ENCODE measurements at places on chromosomes 16 and 17.
A peak's percentile ranks its signal among the peaks of the same experiment; 100 is the strongest.

- H3K4me1 ChIP-seq = no peaks in the 10 kb centered on the region
- H3K36me3 ChIP-seq = peaks cover 6% of the 10 kb centered on the region
- no peaks in the 10 kb centered on the region for H3K27me3 ChIP-seq
Observed at GRCh38 chr16:31087971-31088370, 772 bp downstream of the PRSS53 start.

GRCh38 chr17:79674506-79675412 is 56.0 kb upstream of the ENPP7 start:
- no peak overlapping the region for H3K27ac ChIP-seq
- no peak for DNase-seq
- H3K4me1 ChIP-seq = no peaks in the 10 kb centered on the region
- H3K4me3 ChIP-seq = no peak overlapping the region
- no peaks in the 10 kb centered on the region for H3K27me3 ChIP-seq

DNA sequence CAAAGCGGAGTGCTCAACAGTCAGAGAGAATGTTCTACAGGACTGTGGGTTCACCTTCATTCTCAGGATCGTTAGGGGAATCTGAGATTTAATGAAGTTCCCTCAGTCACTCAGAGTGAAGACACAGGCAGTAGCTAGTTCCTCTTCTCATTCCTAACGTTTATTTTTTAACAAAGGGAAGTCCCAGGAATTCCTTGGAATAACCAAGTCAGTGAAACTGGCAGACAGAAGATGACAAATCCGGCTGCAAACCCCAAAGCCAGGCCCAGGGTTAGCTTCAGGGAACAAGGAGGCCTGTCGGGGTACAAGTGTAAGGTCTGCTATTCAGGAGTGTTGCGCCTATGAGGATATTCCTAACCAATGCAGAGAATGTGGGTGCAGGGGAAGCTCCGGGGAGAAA is 42.0 kb downstream of the COTL1 start:
- no peak for DNase-seq
- H3K36me3 ChIP-seq = no peaks in the 10 kb centered on the region
- H3K27ac ChIP-seq = no peak overlapping the region
- no peaks in the 10 kb centered on the region for H3K4me1 ChIP-seq
- H3K4me3 ChIP-seq = no peak overlapping the region

- no peaks in the 10 kb centered on the region for H3K27me3 ChIP-seq
- H3K27ac ChIP-seq = no peak overlapping the region
- H3K4me3 ChIP-seq = no peak overlapping the region
- H3K36me3 ChIP-seq = no peaks in the 10 kb centered on the region
Observed at GRCh38 chr17:76702076-76702475, 8.7 kb downstream of the MXRA7 start.

GRCh38 chr16:85296859-85297660 is 184.8 kb upstream of the CIBAR2 start:
- no peak overlapping the region for H3K4me3 ChIP-seq
- DNase-seq = peak; percentile 53
- H3K27me3 ChIP-seq = no peaks in the 10 kb centered on the region
- H3K36me3 ChIP-seq = no peaks in the 10 kb centered on the region
- no peak overlapping the region for H3K27ac ChIP-seq

DNA sequence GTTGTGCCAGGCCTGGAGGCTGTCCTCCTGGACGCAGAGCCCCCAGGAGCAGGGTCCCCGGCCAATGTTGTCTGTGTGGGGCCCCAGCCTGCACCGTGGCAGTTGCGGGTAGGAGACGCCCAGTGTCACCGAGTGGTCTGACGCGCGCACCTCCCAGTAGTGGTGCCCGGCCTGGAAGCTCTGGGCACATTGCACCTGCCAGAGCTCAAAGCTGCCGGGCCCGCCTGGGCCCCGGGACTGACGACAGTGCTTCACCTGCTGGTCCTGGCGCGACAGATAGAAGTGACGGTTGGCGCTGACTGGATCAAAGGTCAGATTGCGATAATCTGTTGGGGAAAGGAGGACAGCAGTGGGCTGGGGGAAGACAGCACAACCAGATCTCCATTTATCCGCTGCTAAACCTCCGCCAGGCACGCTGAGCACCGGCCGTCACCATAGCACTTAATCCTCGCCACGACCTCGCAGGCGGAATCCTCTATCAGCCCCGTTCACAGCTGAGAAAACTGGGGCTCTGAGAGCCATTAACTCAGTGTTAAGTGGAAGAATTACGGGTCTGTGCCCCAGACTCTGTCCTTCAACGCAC is 5.6 kb downstream of the TRIM65 start:
- no peaks in the 10 kb centered on the region for H3K27me3 ChIP-seq
- H3K4me1 ChIP-seq = peaks cover 5% of the 10 kb centered on the region
- H3K27ac ChIP-seq = no peak overlapping the region
- no peak overlapping the region for H3K4me3 ChIP-seq
- peaks cover 3% of the 10 kb centered on the region for H3K36me3 ChIP-seq
- DNase-seq = no peak

GRCh38 chr17:77690271-77691161 is 268.0 kb upstream of the TNRC6C start:
- no peak overlapping the region for H3K27ac ChIP-seq
- H3K27me3 ChIP-seq = no peaks in the 10 kb centered on the region
- no peaks in the 10 kb centered on the region for H3K36me3 ChIP-seq
- DNase-seq = no peak

DNA sequence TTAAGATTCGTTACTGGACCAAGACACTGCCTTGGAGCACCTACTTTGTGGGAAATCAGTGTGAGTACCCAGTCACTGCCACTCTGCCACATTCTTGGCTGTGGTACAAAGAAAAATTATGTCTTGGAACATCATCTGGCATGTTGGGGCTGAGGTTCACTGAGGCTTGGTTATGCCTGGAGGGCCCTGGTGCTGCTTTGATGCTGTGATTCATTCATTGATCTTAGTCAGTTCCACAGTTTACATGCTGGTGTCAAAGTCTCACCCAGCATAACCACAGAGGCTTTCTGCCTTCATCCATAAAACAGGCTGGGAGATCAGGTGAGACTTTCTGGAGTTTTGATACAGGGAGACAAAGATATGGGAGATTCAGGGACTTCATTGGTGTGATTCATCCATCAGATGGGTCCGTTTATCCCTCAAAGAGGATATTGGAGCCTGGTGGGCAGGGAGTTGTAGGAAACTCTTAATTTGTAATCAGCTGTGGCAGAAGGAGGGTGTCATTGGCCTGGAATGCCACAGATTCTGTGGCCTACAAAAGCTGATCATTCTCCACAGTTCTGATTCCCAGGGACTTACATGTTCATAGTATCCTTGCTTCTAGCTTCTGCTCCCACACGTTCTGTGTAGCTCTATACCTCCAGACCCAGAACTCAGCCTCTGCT is 322.5 kb downstream of the PMP22 start:
- H3K4me1 ChIP-seq = no peaks in the 10 kb centered on the region
- no peaks in the 10 kb centered on the region for H3K36me3 ChIP-seq
- no peak overlapping the region for H3K27ac ChIP-seq
- H3K27me3 ChIP-seq = no peaks in the 10 kb centered on the region
- DNase-seq = no peak
- no peak overlapping the region for H3K4me3 ChIP-seq

- H3K27me3 ChIP-seq = no peaks in the 10 kb centered on the region
- H3K4me1 ChIP-seq = no peaks in the 10 kb centered on the region
- DNase-seq = no peak
- H3K36me3 ChIP-seq = no peaks in the 10 kb centered on the region
Observed at GRCh38 chr16:47342055-47342454, 118.8 kb downstream of the ITFG1 start.

Data from mesendoderm (in vitro differentiated cells).